ENCODE measurements at places on chromosomes 6 and 20. TPM values are rescaled to one million over a fixed set of nuclear protein-coding genes. Genes with fewer than 3 reads are reported as not detected.

The HSD17B8 gene
- polyA plus RNA-seq: 5.6 TPM

The GJA10 gene
- not detected for polyA plus RNA-seq

The AFDN gene
- 66.9 TPM for polyA plus RNA-seq

The PGBD1 gene
- 7.5 TPM for polyA plus RNA-seq

The FRK gene
- polyA plus RNA-seq: 0.06 TPM

The GTSF1L gene
- not detected for polyA plus RNA-seq

The DSN1 gene
- 20.4 TPM for polyA plus RNA-seq

The HLA-DPA1 gene
- 3.9 TPM for polyA plus RNA-seq

The ADAM33 gene
- polyA plus RNA-seq: 2.4 TPM

The MDC1 gene
- 17.2 TPM for polyA plus RNA-seq

The KCNK15 gene
- 4.3 TPM for polyA plus RNA-seq

The LY6G6F gene
- not detected for polyA plus RNA-seq

The OPN5 gene
- polyA plus RNA-seq: not detected

The BTNL2 gene
- polyA plus RNA-seq: not detected

The LY6G6D gene
- not detected for polyA plus RNA-seq

The SLX4IP gene
- 9.1 TPM for polyA plus RNA-seq

The ERVFRD-1 gene
- polyA plus RNA-seq: 0.28 TPM

The PDE7B gene
- polyA plus RNA-seq: not detected

The ESR1 gene
- 0.24 TPM for polyA plus RNA-seq

The BNIP5 gene
- not detected for polyA plus RNA-seq

The RBM38 gene
- 32.6 TPM for polyA plus RNA-seq

The COX4I2 gene
- 1.1 TPM for polyA plus RNA-seq

The BMP2 gene
- 0.92 TPM for polyA plus RNA-seq

The PXDC1 gene
- 0.78 TPM for polyA plus RNA-seq

The TCP11 gene
- polyA plus RNA-seq: 0.21 TPM

The CST1 gene
- 4.0 TPM for polyA plus RNA-seq

The TINAG gene
- not detected for polyA plus RNA-seq

The PLCG1 gene
- polyA plus RNA-seq: 27.4 TPM

The GNRH2 gene
- polyA plus RNA-seq: not detected

The PRDM13 gene
- polyA plus RNA-seq: 0.08 TPM

The NKAIN4 gene
- 9.5 TPM for polyA plus RNA-seq

The MTCH1 gene
- 109 TPM for polyA plus RNA-seq

The APOBEC2 gene
- polyA plus RNA-seq: 2.4 TPM

The KCNK17 gene
- 1.2 TPM for polyA plus RNA-seq

The PBOV1 gene
- not detected for polyA plus RNA-seq

The CDSN gene
- not detected for polyA plus RNA-seq

The DZANK1 gene
- polyA plus RNA-seq: 6.1 TPM

The GATA5 gene
- polyA plus RNA-seq: 0.60 TPM

The TRIM15 gene
- 0.26 TPM for polyA plus RNA-seq

The YIPF3 gene
- polyA plus RNA-seq: 60.6 TPM

The MEI4 gene
- polyA plus RNA-seq: 0.23 TPM

The CNR1 gene
- polyA plus RNA-seq: 0.71 TPM

The KCNB1 gene
- polyA plus RNA-seq: 0.42 TPM

The TOMM34 gene
- polyA plus RNA-seq: 27.1 TPM

The ME1 gene
- 6.7 TPM for polyA plus RNA-seq

The BMP5 gene
- polyA plus RNA-seq: 0.06 TPM

The OXT gene
- polyA plus RNA-seq: 1.5 TPM

The REM1 gene
- not detected for polyA plus RNA-seq

All from GM23338 (cell line).